Right cardiac atrium (tissue), 5 donors: ENCODE measurements at places on chromosomes 3 and 15.

GRCh38 chr15:63004211-63004610, 38.3 kb upstream of the TPM1 start:
- DNase-seq, result no peak

DNA sequence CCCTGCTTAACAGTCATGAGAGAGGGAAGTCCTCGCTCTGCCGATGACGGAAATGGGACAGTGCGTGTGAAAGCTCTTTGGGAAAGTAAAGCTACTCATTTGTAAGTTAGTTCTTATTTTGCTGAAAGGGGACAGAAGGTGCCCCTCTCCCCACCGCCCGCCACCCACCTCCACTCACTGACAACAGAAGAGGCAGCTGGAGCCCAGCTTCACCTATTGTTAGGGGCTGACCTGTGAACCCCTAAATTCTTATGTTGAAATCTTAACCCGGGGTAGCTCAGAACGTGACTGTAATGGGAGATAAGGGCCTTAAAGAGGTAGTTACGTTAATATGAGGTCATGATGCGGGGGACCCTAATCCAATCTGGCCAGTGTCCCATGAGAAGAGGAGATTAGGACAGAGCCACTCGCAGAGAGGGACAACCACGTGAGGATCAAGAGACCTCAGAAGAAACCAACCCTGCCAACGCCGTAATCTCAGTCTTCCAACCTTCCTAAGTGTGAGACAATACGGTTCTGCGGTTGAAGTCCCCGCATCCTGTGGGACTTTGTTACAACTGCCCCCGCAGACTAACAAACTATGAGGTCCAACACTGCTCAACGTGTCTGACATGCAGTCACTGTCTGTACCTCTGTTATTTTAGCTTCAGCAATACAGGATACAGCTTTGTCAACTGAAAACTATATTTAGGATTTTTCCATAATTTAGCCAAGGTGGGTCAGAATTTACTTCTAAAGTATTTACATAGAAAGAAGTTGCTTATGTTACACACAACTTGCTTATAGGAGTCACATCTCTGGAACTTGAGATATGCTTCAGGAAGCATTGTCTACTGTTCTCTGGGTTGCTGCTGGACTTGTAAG, 51.7 kb downstream of the PCSK6 start:
- no peak for DNase-seq

DNA sequence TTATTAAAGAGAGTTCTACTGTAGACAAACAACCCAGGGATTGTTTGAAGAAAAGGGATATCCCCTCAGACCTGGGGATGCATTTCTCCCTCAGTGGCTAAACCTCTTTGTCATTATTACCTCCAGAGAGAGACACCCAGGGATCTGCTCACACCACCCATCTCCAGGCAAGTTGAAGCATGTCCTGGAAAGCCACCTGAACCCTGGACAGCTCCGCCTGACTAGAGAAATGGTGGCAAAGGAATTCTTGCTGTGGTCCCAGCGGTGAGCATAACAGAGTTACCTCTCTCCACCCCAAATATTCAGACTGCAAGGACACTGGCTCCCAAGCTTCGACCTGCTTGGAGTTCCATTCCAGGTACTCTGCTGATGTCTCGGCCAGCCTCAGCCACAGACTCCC, 320.2 kb downstream of the RORA start:
- DNase-seq, result no peak

- no peak for DNase-seq
Measured at GRCh38 chr15:56967336-56967735, 48.9 kb downstream of the TCF12 start.

DNA sequence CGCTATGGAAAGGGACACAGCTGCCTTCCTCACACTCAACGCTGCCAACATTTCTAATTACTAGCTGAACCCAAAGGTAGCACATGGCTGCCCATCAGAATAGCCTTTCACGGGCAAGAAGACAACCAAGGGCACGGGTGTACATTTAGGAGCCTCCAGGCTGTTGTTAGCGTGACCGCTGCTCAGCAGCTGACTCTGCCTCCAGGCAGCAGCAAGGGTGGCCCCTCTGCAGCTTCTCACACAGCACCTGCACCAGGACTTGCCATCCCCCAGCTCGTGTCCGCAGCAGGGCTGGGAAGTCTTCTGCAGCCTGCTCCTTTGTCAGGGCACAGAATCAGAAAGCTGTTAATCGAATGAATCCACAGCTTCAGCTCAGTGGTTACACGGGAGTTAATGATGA, 146.8 kb downstream of the ADAMTS17 start:
- peak; percentile 35 for DNase-seq

DNA sequence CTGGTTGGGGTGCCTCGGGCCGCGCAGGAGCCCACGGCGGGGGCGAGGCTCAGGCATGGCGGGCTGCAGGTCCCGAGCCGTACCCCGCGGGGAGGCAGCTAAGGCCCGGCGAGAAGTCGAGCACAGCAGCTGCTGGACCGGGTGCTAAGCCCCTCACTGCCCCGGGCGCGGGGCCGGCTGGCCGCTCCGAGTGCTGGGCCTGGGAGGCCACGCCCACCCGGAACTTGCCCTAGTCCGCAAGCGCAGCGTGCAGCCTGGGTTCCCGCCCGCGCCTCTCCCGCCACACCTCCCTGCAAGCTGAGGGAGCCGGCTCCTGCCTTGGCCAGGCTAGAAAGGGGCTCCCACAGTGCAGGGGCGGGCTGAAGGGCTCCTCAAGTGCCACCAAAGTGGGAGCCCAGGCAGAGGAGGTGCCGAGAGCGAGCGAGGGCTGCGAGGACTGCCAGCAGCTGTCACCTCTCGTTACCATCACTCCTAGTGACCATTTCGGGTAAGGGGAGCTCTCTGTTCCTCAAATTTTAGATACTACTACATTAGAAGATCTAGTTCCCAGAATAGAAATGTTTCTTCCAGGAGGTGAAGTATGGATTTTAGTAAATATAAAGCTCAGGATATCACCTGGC, 417.0 kb upstream of the AGTR1 start:
- peak; percentile 53 for DNase-seq

GRCh38 chr3:64612916-64613526, 74.8 kb downstream of the ADAMTS9 start:
- no peak for DNase-seq

GRCh38 chr3:87088993-87089841, 98.3 kb upstream of the VGLL3 start:
- peak; percentile 84 for DNase-seq

DNA sequence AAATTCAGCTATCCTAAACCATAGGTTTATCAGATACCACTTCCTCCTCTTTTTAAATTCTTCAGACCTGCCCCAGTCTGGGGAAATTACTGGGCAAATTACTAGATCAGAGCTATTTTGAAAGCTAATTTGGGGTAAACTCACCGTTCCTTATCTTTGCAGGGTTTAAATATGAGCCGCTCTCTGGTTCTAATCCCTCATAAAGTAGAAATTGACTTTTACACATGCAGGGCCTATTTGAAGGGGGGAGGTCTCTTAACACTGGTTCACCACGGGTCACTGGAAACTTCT, 11.0 kb upstream of the MEIS2 start:
- DNase-seq, result no peak

DNA sequence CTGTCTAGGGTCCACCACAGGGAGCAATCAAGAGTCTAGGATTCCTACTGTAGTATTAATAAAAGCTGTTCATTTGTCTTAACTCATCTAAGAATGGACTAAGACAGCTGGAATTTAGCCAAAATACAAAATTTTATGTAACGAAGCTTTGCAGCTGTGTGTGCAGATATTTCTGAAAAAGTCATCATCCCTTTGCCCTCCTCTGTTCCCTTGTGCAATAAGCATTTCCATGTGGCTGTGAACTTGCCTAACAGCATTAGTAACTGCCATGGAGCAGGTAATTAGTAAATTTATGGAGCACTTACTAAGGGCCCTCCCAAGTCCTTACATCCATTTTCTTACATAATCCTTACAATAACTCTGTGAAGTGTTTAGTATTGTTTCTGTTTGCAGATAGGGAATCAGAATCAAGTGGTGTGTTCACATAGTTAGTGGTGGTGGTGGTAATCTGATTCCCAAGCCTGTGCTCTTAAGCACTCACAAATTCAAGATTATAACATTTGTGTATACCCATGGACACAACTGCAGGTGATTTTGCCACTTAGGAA, 114.5 kb downstream of the RARB start:
- DNase-seq, result no peak

DNA sequence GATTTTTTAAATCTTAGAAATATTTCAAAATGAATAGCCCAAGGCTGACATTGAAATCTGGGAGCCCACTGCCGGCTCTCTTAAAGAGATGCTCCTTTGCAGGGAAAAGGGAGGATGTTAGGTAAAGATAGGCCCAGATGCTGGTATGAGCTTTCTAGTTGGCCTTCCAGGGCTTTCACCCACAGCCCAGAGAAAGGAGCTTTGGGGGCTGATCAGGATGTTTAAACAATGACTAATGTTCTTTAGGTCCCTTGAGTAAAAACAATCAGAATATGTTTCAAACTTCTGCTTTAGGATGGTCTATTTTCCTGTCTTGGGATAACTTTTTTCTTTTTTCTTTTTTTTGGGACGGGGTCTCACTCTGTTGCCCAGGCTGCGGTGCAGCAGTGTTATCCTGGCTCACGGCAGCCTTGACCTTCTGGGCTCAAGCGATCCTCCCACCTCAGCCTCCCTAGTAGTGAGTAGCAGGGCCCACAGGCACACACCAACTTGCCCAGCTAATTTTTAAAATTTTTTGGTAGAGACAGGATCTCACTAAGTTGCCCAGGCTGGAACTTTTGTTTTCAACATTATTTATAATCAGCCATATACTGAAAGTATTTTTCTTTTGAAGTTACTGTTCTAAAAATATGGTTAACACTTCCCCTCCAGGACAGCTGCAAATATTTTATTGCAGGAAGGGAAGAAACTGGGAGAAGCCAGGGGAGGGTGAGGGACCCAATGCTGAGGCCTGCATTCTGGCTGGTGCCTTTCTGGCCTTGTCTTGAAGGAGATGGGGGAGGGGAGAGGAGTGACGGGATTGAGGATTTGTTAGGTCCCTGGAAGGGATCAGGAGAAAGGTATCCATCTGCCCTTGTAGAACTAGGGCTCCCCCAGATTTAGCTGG, 70.1 kb downstream of the TRAK1 start:
- no peak for DNase-seq
